ENCODE measurements at places on chromosomes 4 and X.

GRCh38 chrX:66035667-66036066, 4.2 kb downstream of the VSIG4 start:
- no peak for DNase-seq

DNA sequence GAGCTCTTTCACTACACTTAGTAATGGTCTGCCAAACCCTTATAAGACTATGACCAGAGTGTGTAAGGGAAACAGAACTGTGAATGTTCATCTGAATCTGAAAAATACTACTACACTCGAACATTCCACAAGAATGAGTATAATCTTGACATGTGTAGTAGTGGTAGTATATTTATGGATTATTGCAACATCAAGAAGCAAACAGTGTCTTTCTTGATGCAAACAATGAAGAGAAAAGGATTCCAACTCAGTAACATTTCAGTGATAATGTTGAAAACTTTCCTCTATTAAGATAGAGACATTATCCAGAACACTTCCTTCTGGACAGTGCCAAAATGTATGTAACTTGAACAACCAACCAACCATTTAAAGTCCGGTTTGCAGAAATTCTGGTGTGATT, 394.7 kb upstream of the CPEB2 start:
- no peak for DNase-seq

DNA sequence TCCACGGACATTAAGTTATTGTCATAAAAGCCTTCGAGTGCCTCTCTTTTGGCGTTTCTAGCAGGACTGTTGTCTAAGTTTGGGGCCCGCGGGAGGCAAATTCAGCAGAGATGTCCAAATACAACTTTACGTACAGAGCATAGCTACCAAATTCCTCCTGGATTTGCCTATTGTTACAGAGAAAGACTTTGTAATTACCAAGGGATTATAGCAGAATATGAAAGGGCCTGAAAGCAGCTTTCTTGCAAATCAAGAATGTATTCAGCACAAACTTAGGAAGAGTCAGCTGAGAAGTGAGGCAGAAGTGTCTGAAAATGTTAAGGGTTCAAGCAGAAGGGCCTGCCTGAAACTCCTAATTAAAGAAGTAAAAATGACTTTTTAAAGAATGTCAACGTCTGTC, 1053.5 kb upstream of the TENM3 start:
- DNase-seq: no peak

- no peak for DNase-seq
These were observed 733.9 kb upstream of the FTHL17 start for GRCh38 chrX:31805781-31806180.

- no peak for DNase-seq
These were observed 1.3 kb downstream of the FAM149A start for GRCh38 chr4:186105647-186106321.

DNA sequence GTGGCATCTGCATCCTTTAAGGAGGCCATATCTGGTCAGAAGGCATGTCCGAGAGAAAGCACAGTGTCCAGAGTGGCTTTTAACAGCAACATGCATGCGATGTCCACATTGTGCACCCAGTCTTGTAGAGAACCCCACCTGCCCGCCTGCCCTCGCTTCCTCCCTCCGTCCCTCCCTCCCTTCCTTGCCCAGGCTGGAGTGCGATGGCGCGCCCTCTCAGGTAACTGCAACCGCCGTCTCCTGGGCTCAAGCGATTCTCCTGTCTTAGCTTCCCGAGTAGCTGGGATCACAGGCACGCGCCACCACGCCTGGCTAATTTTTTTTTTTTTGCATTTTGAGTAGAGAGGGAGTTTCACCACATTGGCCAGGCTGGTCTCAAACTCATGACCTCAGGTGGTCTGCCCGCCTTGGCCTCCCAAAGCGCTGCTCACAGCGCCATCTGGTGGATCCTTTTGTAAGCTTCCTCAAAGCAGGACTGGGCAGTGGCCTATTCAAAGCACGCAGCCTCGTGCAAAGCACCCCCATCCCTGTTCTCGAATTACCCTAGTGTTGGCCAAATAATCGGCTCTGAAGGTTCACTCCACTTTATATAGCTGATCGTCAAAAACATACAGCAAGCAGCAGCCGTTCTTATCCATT, 15.0 kb downstream of the BRCC3 start:
- DNase-seq: no peak

DNA sequence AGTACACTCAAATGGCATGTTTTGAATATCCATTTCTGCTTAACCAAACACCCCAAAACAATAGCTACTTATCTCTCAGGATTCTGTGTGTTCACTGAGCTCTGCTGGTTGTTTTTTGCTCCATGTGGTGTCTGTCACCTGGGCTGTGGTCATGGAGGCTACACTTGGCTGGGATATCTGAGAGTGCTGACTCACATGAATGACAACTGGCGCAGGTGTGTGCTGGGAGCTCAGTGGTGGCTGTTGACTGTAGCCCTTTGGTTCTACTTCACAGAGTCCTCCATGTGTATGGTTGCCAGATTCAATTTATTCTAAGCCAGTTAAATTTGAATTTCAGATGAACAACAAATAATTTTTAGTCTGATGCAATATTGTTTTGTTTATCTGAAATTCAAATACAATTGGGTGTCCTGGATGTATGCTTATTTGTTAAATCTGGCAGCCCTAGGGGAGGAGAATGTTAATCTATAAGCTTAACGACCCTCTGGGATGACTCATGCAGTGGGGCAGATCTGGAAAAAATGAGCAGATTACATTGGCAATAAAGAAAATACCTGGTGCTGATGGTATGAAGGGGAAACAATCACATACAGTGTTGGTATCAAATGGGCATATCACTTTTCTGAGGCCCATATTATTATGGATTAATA, 28.2 kb upstream of the TCEAL4 start:
- no peak for DNase-seq

GRCh38 chrX:65990702-65991101, 49.2 kb downstream of the VSIG4 start:
- DNase-seq: no peak

GRCh38 chr4:113756005-113756410, 5.5 kb downstream of the CAMK2D start:
- no peak for DNase-seq

DNA sequence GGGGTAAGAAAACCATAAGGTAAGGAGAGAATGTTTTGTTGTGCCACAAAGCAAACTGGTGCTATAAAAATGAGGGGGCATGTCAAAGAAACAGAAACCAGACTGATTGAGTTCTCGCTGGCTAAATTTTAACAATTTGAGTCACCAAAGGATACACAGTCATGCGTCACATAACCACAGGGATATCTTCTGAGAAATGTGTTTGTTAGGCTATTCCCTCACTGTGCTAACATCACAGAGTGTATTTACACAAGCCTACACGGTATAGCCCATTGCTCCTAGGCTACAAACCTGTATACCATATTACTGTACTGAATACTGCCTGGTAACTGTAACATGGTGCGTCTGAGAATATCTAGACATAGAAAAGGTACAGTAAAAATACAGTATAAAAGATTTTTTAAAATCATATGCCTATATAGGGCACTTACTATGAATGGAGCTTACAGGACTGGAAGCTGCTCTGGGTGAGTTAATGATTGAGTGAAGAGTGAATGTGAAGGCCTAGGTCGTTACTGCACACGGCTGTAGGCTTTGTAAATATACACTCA, 50.1 kb downstream of the FBXW7 start:
- DNase-seq: no peak

GRCh38 chr4:150329373-150329772, 251.1 kb downstream of the DCLK2 start:
- DNase-seq: no peak

GRCh38 chr4:123064390-123064789, 142.0 kb upstream of the NUDT6 start:
- no peak for DNase-seq

GRCh38 chr4:70239884-70240591, 2.4 kb upstream of the CSN3 start:
- DNase-seq: no peak

GRCh38 chr4:149531861-149532260, 283.8 kb downstream of the IQCM start:
- no peak for DNase-seq

DNA sequence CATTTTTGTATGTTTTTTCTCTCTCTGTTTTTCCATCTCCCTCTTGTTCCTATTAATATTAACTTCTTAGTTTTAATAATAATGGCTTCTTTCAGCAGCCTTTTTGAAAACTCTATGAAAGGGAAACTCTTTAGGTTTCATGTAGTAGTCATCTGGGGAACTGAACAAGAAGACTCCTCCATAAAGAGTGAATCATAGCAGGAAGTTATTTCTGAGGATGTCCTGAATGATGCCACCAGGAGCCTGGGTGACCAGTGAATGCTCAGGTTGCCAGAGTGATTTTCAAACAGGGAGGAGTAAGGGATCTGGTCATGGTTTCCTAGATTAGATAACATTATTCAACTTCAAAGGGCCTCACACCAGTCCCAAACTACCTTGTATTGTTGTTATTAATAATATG, 212.8 kb upstream of the PDE5A start:
- no peak for DNase-seq

DNA sequence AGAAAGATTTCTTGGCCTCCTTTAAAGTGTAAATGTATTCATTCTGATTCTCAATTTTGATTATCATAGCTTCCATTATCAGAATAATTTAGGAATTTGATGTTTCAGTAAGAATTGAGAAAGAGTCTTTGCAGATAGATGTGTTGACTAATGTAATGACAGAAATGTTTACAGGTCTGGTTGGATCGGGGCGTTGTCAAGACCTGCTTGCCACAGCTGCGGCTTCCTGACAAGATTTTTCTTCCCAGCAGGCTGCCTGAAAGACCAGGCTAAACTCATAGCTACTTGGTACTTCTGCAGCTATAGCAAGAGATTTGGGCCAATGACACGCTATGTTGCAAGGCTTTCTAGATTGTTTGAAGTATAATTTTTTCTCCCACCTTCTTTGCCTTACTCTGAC, 91.5 kb upstream of the ANKRD50 start:
- DNase-seq: no peak

- DNase-seq: no peak
These were observed 495.9 kb downstream of the SPRY1 start for GRCh38 chr4:123892368-123892976.

GRCh38 chr4:121122661-121123060, 41.5 kb downstream of the TNIP3 start:
- DNase-seq: no peak

DNA sequence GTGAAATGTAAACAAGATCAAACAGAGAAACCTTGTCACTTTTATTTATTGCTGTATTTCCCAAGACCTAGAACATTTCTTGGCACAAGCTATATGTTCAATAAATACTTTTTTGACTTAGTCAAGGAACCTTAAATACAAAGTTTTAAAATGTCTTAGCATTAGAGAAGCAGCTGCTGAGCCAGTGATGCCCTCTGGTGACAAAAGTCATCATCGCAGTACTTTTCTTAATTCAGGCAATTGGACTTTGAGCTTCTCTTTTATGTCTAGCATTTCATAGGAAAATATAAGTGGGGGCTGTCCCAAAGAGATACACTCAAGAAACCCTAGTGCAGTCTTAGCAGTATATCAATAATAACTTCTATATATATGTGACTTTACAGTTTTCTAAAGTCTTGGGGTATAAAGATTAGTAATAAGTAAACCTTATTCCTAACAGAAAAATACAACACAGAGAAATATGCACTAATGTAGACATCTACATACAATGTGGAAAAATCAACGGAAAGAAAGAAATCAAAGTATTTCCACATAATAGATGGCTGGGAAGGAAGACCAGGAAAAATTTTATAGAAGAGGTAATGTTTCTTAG, 118.4 kb downstream of the DTHD1 start:
- DNase-seq: peak; percentile 39

GRCh38 chr4:85774000-85774399, 299.1 kb downstream of the ARHGAP24 start:
- no peak for DNase-seq

DNA sequence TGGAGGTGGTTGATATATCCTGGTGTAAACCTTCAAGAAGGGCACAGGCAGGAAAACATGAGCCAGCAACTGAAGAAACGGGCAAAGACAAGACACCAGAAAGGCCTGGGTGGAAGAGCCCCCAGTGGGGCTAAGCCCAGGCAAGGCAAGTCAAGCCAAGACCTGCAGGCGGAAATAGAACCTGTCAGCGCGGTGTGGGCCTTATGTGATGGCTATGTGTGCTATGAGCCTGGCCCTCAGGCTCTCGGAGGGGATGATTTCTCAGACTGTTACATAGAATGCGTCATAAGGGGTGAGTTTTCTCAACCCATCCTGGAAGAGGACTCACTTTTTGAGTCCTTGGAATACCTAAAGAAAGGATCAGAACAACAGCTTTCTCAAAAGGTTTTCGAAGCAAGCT, 7.2 kb downstream of the ZFP42 start:
- no peak for DNase-seq

- no peak for DNase-seq
These were observed 64.5 kb downstream of the ANXA3 start for GRCh38 chr4:78616046-78616498.
